Suprapubic skin (tissue), 4 donors: ENCODE measurements at places on chromosomes 2 and 18.

DNA sequence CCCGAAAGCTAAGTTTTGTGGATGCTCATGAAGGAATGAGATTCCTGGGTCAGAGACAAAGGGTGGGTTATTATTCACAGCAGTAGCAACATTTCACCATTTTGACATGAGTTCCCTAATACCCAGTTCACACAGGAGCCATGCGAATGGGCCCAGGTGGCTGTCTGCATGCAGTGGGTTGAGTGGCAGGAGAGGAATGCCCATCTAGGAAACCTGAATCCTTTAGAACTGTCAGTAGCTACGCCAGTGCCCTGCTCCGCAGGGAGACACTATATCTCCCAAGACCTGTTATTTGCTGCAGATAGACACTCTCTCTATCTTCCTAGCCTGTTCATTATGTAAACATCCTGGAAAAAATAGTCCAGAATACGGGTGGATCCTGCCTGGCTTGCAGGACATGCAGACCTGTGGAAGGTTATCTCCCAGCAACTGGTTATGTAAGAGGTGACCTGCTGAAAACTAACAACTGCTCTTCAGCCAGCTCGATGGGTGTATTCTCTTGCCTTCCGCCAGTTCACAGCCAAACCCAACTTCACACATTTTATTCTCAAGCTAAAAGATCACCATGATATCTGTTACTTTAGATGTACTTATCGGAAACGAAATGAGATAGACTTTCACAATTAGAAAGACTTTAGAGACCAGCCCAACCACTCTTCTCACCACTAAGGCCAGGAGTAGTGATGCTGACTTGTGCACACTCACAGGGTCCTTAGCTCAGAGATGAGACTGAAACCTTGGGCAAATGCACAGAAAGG is 59.1 kb downstream of the MBP start:
- no peak for DNase-seq

DNA sequence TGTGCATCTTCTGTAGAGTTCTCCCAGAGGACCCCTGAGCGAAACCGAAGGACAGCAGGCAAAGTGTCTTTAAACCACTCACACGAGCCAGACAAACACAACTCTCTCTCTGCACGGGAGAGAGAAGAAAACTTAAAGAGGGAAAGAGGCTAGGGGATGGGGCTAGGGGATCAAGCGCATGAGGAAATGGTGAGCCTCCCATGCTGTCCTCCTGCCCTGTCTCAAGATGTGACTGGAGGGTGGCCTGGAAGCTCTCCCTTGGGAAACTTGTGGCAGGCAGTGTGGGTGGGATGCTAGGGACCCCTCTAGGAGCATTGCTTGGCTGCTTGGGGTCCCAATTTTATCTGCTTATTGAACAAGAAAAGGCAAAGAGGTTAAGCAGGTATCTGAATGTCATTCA is 44.5 kb downstream of the CYP26B1 start:
- no peak for DNase-seq

DNA sequence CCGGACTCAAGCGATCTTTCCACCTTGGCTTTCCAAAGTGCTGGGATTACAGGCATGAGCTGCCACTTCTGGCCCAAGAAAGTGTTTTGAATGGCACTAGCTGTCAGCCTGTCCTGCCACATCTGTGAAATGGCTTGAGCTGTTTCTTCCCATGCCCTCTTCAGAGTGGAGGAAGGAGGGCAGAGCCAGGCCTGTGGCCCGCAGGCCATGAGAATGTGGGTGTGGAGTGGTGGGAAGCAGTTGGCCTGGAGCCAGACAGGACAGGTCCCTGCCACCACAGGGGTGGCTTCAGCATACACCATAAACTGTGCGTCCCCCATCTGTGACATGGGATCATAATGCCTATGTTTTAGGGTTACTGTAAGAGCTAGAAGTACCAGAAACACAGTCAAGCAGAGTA is 6.5 kb downstream of the SLC66A3 start:
- no peak for DNase-seq

DNA sequence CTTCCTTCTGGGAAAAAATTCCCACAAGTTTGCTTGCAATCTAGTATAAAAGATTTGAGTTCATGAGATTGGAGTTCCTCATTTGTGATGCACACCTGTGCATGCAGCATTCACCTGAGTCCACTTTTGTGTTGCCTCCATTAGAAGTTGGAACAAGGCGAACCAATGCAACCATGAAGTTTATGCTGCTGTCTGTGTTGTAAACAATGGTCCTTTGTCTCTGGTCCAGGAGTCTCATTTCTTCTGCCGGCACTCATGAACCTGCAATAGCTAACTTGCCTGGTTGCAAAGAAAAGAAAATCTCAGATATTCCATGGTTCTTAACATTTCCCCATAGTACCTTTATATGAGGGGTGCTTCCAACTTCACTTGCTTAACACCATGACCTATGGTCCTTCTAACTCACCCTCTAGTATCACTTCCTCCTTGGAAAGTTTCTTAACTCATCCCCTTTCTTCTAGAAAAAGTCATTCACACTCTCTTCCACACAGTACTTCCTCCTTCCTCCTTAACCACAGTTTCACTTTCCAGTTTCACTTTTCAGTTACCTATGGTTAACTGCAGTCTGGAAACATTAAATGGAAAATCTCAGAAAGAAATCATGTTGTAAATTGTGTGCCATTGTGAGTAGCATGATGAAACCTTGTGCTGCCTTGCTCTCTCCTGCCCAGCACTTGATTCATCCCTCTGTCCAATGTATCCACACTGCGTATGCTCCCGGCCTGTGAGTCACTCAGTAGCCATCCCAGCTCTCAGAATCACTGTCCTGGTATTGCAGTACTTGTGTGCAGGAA is 128.8 kb upstream of the TRIB2 start:
- no peak for DNase-seq

GRCh38 chr2:111640480-111640879 is 243.5 kb downstream of the ANAPC1 start:
- DNase-seq = no peak

GRCh38 chr18:76955524-76956170 is 133.3 kb downstream of the ZNF236 start:
- no peak for DNase-seq

DNA sequence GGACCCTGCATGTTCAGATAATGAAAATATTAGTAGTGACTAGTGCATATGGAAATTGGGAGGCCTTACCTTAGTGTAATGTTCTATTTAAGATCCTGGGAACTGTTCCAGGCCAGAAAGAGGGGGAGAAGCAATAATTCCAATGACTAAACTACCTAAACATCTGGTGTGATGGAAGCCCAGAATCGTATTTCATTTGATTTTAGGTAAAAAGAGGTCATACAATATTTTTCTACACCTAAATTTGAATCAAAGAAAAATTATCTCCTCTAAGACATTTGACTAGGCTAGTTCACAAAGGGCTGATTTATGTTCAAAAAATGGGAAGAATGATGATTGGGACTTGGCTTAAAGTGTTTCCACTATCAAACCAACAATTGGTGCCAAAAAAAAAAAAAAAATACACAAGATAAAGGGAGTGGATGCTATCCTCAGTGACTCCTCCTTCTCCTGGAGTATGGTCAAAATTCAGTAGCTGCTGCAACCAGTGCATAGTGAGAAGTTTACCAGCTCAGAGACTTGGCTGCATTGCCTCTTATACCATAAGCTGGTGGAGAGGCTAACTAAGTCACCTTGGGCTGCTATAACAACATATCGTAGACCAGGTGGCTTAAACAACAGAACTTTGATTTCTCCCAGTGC is 1038.3 kb upstream of the ACVR2A start:
- DNase-seq = no peak

DNA sequence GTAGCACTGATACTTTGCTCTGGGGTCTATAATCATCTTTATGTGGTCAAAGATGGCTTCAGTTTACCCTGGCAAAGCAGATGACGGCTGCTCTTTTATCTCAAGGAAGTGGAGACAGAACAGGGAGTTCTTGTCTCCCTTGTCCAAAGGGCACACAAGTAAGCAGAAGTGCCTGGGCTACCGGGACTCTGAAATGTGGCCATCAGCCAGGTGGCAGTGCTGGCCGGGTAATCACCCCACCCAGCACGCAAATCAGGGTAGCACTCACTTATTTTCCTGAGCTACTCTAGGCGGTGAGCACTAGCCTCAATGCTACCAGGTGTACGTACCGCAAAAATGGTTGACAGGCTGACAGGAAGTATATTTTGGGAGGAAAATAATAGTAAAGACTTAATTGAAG is 119.7 kb upstream of the ETAA1 start:
- no peak for DNase-seq

- no peak for DNase-seq
These were observed 13.5 kb downstream of the CBLN2 start for GRCh38 chr18:72530622-72531021.
